Dermis blood vessel endothelial cell (primary cell): ENCODE measurements at places on chromosomes 3 and 15. TPM values are rescaled to one million over a fixed set of nuclear protein-coding genes. Genes with fewer than 3 reads are reported as not detected.

Gene EPHA3
- total RNA-seq: 0.14 TPM in 1 of 2 replicates, not detected in the other

Gene SPSB4
- total RNA-seq: 0.05 TPM in 1 of 2 replicates, not detected in the other

Gene MUSTN1
- total RNA-seq: not detected in 2 replicates

DNA sequence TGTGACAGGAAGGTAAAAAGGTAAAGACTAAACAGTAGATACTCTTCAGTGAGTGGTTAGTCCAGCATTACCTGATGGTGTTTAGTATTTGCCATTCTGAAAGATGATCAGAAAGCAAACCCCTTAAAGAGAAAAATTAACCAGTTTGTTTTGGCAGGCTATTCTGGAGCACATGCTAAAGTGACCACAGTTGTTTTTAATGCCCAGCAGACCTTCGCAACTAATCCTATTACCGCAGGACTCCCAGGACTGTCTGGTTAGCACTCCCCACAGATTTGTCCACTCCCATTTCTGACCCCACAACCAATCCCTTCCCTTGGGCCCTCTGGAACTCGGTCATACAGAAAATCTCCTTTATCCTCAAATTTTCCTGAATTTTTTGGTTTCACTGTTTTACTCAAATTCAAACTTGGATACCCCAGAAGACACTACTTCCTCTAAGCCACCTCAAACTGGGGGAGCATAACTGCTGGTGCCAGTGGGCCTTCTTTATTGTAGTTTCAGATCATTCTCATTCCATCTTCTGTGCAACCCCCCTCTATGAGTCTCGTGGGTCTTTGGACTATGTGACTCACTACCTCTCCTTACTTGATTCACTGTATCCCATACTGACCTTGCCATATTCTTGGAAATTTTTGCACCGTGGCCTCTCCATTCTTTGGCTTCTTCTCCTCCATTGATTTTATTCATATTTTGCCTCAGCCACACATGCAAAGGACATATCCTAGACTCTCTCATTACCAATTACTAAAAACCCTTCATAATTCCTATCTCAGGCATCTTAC lies 104.4 kb downstream of the RBMS3 start:
- no peak for DNase-seq

GRCh38 chr3:169091196-169091823 lies 572.2 kb downstream of the MECOM start:
- DNase-seq: no peak

- peak; percentile 47 for DNase-seq
Observed at GRCh38 chr3:120198305-120198878, 86.6 kb downstream of the GPR156 start.

GRCh38 chr3:131883711-131884407 lies 151.0 kb downstream of the CPNE4 start:
- DNase-seq: no peak

DNA sequence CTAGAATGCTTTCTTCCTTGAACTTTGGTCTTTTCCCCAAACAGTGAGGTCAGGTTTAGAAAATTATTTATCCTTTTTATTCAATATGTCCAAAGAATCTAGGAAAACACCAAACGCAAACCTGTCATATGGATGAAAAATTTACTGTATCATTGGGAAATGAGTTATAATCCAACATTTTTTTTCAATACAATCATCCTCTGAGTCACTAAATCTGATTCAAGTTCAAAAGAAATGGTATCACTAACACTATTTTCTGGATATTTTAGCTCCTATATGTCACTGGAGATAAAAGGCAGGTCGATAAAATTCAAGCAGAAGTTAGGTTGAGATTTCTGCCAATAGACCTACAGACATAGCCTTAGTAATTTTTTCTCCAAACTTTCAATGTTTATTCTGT lies 591.6 kb upstream of the AGTR1 start:
- no peak for DNase-seq

- no peak for DNase-seq
Observed at GRCh38 chr3:132637590-132637989, 22.0 kb downstream of the ACAD11 start.

DNA sequence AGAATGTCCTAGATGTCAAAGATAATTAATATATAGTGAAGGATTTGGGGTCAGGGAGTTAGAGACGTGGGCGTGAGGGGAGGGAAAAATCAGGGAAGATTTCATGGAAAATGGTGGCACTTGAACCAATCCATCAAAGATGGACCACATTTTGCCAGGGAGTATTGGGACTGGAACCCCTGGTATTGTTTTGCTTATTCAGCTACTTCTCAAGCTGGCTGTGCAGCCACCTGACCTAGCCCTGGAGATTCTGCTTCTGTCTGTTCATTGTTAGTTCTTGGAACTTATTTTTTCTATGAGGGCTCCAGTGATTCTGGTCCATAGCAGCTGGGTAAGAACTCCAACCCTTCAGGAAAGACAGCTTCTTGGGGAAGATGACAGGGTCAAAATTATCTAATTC lies 3.3 kb upstream of the THRB start:
- DNase-seq: no peak

DNA sequence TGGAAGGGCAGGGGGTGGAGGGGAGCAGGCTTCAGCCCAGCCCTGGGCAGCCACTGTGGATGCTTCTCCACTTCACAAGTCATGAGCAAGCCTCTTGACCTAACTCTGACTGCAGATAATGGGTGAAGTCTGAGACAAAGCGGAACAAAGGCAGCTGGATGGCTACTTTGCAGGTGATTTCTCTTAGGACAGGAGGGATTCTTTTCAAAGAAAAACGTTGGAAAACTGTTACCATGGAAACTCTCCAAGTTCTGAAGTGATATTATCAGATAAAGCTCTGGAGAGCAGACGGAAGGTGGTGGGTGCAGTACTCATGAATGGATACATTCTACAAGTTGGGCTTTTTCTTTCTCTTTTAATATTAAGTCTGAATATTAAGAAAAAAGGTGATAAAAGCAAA lies 254.2 kb upstream of the SLCO3A1 start:
- DNase-seq: no peak

GRCh38 chr3:120181632-120182031 lies 87.4 kb upstream of the GSK3B start:
- DNase-seq: peak; percentile 20

DNA sequence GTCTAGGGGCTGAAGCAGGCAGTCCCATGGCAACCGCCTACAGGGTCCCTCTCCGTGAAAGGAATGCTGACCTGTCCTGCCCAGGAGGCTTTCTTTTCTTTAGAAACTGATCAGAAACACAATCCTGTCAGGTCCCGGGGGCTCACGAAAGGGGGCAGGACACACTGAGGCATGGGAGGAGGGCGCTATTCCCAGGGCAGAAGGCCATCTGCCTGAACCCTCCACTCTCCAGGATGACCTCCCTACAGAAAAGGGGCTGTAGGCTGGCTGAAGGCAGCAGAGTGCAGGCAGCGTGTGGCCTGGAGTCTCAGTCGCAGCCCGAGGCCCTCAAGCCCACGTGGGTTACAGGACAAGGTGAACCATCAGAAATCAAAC lies 18.4 kb upstream of the LRRK1 start:
- DNase-seq: no peak

Gene STXBP5L
- 0.05 TPM in 1 of 2 replicates, not detected in the other for total RNA-seq

- peak; percentile 68 for DNase-seq
Observed at GRCh38 chr3:187616307-187616972, 53.8 kb downstream of the SST start.

GRCh38 chr15:63035253-63035652 lies 7.3 kb upstream of the TPM1 start:
- no peak for DNase-seq

- no peak for DNase-seq
Observed at GRCh38 chr3:52119826-52120225, 34.4 kb downstream of the POC1A start.

DNA sequence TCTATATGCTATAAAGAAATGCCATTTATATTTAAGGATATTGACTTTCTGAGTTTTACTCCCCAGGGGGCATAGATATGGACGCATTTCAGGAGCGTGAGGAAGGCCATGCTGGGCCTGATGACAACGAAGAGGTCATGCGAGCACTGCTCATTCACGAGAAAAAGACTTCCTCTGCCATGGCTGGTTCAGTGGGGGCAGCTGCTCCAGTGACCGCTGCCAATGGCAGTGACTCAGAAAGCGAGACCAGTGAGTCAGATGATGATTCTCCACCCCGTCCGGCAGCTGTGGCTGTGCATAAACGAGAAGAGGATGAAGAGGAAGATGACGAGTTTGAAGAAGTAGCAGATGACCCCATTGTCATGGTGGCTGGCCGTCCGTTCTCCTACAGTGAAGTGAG lies 38.4 kb downstream of the GTF2E1 start:
- peak; percentile 95 for DNase-seq

Gene GOLIM4
- 35.6 and 42.8 TPM in 2 replicates for total RNA-seq

GRCh38 chr3:111282024-111282423 lies 210.4 kb downstream of the NECTIN3 start:
- DNase-seq: no peak

DNA sequence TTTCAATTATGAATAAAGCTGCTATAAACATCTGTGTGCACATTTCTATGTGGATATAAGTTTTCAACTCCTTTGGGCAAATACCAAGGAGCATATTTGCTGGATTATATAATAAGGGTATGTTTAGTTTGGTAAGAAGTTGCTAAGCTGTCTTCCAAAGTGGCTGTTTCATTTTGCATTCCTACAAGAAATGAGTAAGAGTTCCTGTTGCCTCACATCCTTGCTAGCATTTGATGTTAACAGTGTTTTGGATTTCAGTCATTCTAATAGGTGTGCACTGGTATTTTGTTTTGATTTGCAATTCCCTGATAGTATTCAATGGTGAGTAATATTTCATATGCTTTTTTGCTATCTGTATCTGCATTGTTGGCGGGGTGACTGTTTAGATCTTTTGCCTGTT lies 120.7 kb upstream of the MDFIC2 start:
- DNase-seq: no peak

Gene INSYN1
- total RNA-seq: not detected in 2 replicates

DNA sequence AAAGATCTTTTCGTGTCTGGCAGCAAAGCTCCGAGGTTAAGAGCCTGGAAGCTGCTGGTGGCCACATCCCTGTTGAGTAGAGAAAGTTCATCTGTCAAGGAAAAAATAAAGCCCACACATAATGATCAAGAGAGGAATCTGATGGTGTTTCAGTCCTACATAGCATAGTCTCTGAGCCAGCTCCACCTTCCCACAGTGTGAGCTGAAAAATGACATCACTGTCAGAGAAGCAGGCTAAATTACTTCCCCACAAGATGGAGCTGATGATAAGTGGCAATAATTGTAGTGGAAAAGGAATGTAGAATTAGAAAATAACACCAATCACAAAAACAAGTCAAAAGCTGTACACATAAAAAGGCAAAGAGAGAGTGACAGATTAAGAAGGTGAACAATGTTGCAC lies 84.5 kb downstream of the AQP9 start:
- peak; percentile 28 for DNase-seq

- no peak for DNase-seq
Observed at GRCh38 chr3:184884359-184885017, 72.5 kb downstream of the VPS8 start.

DNA sequence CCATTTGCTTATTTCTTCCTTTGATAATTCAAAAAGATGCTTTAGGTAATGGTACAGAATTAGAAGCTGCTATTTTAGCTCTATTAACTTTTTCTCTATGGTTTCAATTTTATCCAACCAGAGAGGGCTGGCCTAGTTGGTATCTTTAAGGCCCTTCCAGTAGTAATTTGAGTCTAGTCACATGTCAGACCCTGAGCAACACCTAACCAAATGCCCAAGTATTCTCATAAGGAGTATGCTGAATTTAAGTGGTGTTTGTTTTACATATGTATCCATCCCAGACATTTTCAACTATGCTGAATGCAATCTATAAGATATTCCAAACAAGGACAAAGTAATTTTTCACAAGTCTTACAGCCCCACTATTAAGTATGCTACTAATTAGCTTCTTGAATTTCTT lies 9.6 kb downstream of the DNAJC19 start:
- no peak for DNase-seq

Gene NANOGP8
- total RNA-seq: not detected in 2 replicates

DNA sequence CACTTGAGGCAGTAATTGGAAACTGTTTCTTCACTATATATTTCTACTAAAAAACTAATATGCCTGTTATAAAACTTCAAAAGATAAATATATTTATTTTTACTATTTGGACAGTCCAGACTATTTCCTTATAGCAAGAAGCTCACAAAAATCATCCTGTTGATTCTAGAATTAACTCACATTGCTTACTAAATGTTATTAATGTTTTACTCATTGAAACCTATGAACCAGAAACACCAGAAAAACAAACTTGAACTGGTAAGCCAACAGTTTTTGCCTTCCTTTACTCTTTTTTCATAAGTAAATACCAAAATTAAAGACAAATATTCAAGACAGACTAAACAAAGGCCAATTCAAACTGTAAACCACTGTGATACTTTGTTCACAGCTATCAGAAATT lies 26.4 kb downstream of the TOMM70 start:
- no peak for DNase-seq

GRCh38 chr3:10189557-10190354 lies 25.0 kb downstream of the IRAK2 start:
- peak; percentile 92 for DNase-seq

GRCh38 chr15:71572452-71573053 lies 237.8 kb upstream of the NR2E3 start:
- peak; percentile 72 for DNase-seq

DNA sequence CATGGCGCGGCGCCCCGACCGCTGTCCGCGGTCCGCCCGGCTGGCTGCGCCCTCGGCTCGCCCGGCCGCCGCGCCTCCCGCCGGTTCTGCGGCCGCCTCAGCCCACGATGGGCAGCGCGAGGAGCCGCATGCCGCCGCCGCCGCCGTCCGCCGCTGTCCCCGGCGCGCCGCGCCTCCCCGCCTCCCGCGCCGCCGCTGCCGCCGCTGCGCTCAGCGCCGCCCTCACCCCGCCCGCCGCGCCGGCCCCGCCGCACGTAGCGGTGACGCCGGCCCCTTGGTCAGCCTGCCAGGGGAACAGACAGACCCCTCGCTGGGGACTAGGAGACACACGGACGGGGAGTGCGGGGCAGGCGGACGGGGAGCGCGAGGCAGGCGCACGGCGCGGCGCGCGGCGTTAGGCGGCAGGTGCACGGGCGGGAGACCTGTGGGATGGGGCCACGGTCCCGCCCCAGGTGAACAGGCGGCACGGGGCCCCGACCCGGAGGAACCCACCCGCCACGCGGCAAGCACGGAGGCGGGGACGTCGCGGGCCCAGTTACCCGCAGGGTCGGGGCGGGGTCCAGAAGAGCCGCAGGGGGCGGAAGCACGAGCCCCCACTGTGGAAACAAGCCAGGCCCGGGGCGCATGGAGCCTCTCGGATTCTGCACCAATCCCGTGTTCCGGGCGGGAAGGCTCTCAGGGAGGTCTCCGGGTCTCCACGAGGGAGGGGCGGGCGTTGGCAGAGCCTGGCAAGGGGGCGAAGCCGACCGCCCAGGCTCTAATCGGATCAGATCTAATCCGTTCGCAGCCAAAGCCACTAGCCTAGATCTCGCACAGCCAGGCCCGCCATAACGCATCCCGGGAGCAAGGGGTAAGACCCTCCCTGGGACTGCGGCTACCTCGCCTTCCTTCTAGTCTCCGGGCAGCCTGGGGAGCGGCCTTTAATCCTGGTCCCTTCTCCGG lies at the start of gene CSPG5:
Gene CSPG5, minus strand, starts transcription at position 175 of the 942 bp plus-strand sequence. Its CDS starts 172 bp downstream, at position 3.
- no peak for DNase-seq
